ENCODE measurements at places on chromosomes 1 and 21.

DNA sequence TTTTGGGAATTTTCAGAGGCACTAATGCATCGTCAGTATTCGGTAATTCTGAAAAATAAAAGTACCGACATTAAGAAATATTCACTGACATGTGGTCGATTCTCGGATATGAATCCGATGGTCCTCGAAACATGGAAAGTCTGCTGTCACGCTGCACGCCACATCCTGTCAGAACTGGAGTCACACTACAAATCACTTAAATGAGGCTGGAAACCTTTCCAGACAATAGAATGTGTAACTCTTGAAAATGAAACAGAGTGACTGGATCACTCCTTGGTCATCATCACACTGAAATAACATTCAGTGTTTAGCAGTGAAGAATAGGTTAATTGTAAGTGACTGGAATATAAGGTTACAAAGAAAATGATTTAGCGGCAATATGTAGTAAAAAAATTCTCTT is 620.1 kb upstream of the ADAMTS5 start:
- DNase-seq = no peak

GRCh38 chr1:246921481-246921880 is 10.3 kb downstream of the AHCTF1 start:
- DNase-seq = no peak

DNA sequence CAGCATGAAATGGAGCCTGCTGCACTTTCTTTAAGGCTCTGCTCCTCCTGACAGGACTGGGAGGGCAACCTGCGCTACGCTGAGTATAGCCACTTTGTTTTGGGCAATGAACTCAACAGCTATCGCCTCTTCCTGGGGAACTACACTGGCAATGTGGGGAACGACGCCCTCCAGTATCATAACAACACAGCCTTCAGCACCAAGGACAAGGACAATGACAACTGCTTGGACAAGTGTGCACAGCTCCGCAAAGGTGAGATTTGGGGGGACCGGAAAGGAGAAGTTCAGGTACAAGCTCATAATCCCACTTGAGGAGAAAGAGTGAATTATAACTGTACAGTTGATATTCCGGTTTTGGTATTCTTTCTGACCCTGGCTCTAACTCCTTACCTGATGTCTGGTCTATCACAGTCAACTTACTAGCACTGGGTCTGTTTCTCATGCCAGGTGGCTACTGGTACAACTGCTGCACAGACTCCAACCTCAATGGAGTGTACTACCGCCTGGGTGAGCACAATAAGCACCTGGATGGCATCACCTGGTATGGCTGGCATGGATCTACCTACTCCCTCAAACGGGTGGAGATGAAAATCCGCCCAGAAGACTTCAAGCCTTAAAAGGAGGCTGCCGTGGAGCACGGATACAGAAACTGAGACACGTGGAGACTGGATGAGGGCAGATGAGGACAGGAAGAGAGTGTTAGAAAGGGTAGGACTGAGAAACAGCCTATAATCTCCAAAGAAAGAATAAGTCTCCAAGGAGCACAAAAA is 5.4 kb downstream of the ANGPTL7 start:
- no peak for DNase-seq

- no peak for DNase-seq
Measured at GRCh38 chr1:87393445-87394085, 64.9 kb downstream of the LMO4 start.

- no peak for DNase-seq
Measured at GRCh38 chr1:205124726-205125125, 2.9 kb upstream of the RBBP5 start.

- no peak for DNase-seq
Measured at GRCh38 chr1:47951026-47951425, 46.2 kb downstream of the TRABD2B start.

Data from CD4-positive, alpha-beta memory T cell (primary cell).